ENCODE measurements at places on chromosomes 16 and 17.
A peak's percentile ranks its signal among the peaks of the same experiment; 100 is the strongest.

GRCh38 chr16:2798723-2799204 lies 494 bp downstream of the PRSS41 start:
- DNase-seq: no peak

GRCh38 chr17:42403150-42403549 lies 14.9 kb upstream of the STAT3 start:
- DNase-seq: peak; percentile 36

GRCh38 chr16:83338138-83338537 lies 469.6 kb upstream of the HSBP1 start:
- no peak for DNase-seq

- DNase-seq: no peak
Measured at GRCh38 chr17:6706996-6707395, 6.2 kb downstream of the SLC13A5 start.

GRCh38 chr17:73304971-73305812 lies 6.6 kb downstream of the CDC42EP4 start:
- no peak for DNase-seq

GRCh38 chr17:8649157-8650118 lies 18.9 kb upstream of the MYH10 start:
- no peak for DNase-seq

All from GM06990 (cell line).